ENCODE measurements at places on chromosomes 4 and X. TPM values are rescaled to one million over a fixed set of nuclear protein-coding genes. Genes with fewer than 3 reads are reported as not detected.

The TRPC3 gene
- total RNA-seq: 0.94 TPM

GRCh38 chrX:39150220-39150619 is 349.0 kb downstream of the MID1IP1 start:
- H3K27me3 ChIP-seq: no peaks in the 10 kb centered on the region
- H3K4me3 ChIP-seq: no peak overlapping the region
- no peaks in the 10 kb centered on the region for H3K36me3 ChIP-seq

- H3K4me1 ChIP-seq: no peaks in the 10 kb centered on the region
- no peak for DNase-seq
- no peak overlapping the region for H3K27ac ChIP-seq
- H3K4me3 ChIP-seq: no peak overlapping the region
- H3K27me3 ChIP-seq: peaks cover 32% of the 10 kb centered on the region
- no peaks in the 10 kb centered on the region for H3K36me3 ChIP-seq
Measured at GRCh38 chr4:6403400-6403685, 69.1 kb downstream of the PPP2R2C start.

- H3K36me3 ChIP-seq: no peaks in the 10 kb centered on the region
- DNase-seq: no peak
- no peaks in the 10 kb centered on the region for H3K4me1 ChIP-seq
- H3K27me3 ChIP-seq: peaks cover 10% of the 10 kb centered on the region
Measured at GRCh38 chr4:87916626-87917025, 58.9 kb upstream of the SPP1 start.

All from activated CD4-positive, alpha-beta T cell treated with anti-CD3 and anti-CD28 coated beads, Interleukin-2, amount 10 ng/mL, durations not matched to agents 7 days and 5 days (primary cell).